ENCODE measurements at places on chromosomes 7 and 10.

- peak; percentile 15 for DNase-seq
Measured at GRCh38 chr7:152383341-152384234, 52.2 kb downstream of the KMT2C start.

- no peak for DNase-seq
Measured at GRCh38 chr7:157488281-157488680, 151.5 kb downstream of the DNAJB6 start.

DNA sequence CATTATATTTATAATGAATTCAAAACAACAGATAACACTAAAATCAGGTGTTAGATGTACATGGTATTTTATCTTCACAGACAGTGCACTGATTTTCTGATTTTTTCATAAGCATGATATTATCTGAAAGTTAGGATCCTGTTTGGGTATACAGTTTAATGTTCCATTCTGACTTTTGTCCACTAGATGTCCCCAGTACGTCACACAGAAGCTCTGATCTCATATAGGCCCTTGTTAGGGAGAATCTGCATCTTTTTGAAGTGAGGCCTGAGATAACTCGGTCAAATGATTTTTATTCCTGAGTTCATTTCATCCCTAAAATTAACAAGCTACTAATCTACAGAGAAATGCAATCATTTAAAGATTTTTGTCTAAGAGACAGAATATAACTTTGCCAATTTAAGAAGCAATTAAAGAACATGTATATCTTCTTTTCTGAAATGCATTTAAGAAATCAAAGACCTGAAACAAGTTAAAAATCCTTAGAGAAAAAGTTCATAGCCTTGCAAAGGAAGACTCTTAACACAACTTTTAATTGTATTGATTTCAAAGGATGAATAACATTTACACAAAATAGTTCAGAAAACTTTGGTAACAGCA is 72.0 kb upstream of the TES start:
- DNase-seq, result no peak

- DNase-seq, result no peak
Measured at GRCh38 chr10:123549761-123550454, 116.2 kb upstream of the GPR26 start.

DNA sequence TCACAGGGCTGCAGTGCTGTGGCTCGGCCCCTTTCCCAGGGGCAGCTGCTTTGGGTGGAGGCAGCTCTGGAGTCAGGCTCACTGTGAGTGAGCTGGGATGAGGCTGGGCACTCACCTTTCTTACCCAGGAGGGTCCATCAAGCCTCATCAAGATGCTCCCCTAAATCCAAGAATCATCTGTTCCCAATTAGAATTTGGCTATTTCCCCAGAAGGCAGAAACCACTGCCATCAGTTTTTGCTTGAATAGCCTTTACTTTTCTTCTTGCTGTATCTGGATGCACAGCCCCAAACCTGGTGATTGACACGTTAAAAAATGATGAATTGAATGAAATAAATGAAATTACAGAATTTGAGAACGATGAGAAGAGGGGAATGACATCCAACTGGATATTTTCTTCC is 74.3 kb upstream of the LYZL1 start:
- DNase-seq, result no peak

GRCh38 chr10:84375011-84375410 is 46.6 kb downstream of the CCSER2 start:
- peak; percentile 8 for DNase-seq

DNA sequence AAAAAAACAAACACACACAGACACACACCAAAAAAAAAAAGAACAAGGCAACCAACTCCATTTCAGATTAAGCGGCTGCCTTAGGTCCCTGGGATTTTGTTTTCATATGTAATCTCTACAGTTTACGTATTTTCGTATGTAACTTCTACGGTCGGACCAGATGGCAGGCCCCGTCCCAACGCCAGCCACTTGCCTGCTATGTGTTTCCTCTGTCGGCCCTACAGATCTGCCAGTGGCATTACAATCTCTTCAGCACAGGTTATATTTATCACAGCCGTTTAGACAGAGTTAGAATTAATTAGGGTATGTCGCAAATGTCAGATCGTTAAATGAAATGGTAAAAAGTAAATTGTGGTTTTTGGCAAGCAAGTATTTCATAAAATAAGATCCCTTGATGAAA is 99.3 kb downstream of the DNAJB6 start:
- no peak for DNase-seq

- no peak for DNase-seq
Measured at GRCh38 chr10:85638797-85639196, 727.8 kb downstream of the GRID1 start.

DNA sequence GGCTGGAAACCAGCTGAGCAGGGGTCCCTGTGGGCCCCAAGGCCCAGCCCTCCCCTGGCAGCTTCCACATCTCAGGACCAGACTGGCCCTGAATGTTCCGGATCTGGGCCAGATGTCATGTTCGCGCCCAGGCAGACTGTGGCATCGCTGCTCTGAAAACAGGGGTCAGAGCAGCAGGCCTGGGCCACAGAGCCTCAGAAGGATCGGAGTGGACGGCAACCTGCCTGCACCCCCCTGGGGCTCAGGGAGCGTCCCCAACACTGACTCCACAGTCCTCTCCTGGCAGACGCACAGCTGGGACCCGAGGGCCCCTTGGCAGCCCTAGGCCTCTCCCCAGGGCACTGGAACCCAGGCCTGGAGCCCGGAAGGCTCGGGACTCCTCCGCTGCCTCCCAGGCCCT is 91.3 kb upstream of the DNAAF5 start:
- no peak for DNase-seq

DNA sequence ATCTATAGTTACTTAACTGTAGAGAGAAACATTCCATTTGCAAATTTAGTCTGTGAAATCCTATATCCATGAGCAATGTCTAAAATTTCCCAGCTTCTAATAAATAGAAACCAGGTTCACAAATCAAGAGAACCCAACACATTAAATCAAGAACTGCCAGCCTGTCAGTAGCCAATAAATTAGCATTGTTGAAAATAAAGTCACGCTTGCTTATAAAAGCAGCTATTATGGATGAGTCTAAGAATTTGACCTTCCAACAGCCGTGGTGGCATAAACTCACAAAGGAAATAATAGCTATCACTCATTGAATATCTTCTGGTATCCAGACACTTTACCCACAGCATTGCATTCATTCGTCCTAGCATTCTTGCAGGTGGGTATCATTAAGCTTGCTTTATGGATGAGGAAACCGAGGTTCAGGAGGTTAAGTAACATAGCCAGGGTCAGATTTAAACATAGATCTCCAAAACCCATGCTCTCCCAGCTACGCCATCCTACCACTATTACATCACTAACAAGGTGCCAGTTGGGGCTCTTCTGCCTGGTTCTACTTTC is 260.1 kb upstream of the YAE1 start:
- DNase-seq, result no peak

GRCh38 chr7:149150981-149151380 is 3.7 kb downstream of the ZNF398 start:
- DNase-seq, result no peak

- no peak for DNase-seq
Measured at GRCh38 chr7:7889791-7890568, 78.6 kb upstream of the GLCCI1 start.

- DNase-seq, result no peak
Measured at GRCh38 chr10:96556003-96556402, 30.8 kb downstream of the TM9SF3 start.

DNA sequence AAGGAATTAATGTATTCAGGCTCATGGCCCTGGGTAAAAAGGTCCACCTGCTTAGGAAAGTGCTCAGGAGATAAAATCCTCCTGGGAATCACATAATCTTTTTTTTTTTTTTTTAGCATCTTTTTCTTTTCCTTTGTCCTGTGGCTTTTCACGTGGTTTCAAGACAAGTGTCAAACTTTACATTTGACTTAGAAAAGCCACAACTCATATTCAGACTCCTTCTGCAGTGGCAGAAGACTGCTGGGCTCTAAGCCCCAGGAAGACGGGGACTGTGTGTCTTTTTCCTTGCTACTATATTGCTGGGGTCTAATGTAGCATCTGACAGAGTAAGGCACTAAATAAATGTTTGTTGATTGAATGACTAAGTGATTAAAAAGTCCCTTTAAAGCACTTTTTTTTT is 127.5 kb upstream of the ANKRD1 start:
- no peak for DNase-seq

DNA sequence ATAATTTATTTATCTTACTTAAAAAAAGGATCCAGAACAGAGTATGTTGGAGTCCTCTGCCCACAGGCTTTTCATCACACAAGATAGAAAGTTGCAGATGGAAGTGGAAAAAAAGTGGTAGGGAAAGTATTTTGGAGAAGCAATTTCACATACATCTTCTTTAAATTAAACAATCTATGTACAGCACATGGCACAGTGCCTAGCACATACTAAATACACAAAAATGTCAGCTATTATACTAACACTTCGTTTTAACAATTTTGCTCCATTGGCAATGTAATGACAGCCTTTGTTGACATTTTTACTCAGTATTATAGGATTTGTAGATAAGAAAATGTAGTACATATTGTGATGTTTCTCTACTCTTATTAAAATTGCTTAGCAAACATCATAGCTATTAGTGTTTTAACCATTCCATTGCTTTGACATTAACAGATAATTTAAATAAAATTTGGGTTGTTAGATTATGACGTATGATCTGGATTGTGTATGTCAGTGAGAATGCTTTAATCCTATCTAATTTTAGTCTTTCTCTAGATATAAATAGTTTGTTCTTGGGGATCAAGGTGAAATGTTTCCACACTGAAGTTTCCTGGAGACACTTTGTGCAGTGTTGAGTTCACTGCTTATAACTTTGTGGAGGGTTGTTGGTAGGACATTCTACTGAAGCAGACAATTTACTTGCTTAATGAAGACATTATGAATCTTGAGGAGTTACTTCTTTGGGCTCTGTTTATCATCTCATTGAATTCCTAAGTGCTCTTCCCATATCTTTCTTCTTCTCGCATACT is 202.8 kb upstream of the DKK1 start:
- no peak for DNase-seq

DNA sequence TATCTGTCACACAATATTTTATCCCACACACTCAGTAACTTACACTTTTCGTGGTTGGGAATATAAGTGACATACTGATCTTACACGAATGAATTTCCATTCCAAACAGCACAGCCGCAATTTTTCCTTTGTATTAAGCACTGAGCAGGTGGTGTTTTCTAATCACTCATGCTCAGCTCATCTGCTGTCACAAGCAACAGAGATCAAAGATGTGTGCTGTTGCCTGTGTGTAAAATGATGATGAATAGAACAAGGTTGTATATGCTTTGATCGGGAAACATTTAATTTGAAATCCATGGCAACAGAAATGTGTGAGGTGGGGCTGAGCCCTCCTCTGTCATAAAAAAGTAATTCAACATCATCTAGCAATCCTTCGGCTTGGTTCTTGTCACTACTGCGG is 927.7 kb upstream of the MBL2 start:
- no peak for DNase-seq

DNA sequence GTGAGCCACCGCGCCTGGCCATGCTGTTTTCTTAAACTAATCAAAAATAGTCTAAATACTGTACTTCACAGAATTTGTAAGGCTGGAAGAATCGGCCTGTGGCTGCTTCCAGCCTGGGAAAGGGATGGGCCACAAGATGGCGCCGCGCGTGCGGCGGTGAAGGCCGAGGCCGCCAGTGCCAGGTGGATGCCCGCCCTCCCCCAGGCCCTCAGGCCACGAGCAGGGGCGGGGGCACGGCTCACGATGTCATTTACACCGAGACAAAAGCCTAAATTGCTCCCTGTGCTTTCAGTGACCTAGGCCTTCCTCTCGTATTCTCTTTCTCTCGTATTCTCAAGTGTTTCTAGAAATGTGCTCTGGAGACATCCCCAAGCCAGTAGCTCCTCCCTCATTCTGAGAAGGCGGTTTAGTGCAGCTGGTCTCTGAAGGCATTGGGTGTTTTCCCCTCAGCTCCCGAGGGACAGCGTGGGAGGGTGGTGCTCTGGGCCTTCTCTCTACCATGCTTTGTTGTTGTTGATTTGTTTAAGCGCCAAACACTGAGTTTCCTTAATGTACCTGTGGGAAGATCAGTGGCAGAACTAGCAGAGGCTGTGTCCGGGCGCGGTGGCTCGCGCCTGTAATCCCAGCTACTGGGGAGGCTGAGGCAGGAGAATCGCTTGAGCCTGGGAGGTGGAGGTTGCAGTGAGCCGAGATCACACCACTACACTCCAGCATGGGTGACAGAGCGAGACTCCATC is 68.4 kb downstream of the CDC123 start:
- peak; percentile 89 for DNase-seq

DNA sequence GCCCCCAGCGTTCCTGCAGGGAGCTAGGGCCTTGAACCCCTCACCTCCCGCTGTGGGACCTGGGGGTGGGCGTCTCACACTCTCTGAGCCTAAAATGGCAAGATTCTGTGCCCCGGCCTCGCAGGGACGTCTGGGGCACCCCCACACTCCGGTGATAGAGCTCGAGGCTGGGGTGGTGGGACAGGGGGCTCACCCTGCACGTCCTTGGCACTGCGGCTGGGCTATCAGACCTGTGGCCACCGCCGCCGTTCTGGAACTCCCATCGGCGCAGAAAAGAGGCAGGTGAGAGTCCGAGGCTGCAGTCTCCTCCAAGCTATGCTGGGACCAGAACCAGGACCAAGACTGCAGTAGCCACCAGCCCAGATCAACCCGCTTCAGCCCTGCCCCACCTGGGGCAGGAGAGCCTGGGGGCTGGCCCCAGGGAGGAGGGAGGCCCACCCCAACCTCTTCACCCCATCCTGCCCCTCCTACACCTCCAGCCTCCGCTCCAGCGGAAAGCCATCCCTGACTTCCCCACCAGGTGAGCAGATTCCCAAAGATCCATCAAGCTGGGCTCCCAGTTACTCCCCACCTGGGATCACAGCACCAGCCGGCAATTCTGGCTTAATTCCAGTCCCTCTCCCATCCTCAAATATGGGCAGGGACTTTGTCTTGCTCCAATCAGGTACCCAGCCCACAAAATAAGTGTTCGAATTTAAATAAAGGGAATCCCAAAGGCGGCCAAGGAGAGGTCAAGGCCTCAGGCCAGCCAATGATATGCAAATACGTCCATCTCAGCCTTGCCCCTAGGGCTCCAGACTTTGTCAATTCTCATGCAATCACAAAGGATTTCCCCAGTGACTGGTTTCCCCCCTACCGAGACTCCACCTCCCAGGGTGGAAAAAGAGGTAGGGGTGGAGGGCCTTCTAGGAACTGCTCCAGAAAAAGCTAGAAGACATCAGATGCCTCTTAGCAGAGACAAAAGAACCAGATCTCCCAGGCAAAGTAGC is 16.4 kb downstream of the TNRC18 start:
- no peak for DNase-seq

GRCh38 chr7:148931470-148931869 is 47.4 kb upstream of the EZH2 start:
- no peak for DNase-seq

DNA sequence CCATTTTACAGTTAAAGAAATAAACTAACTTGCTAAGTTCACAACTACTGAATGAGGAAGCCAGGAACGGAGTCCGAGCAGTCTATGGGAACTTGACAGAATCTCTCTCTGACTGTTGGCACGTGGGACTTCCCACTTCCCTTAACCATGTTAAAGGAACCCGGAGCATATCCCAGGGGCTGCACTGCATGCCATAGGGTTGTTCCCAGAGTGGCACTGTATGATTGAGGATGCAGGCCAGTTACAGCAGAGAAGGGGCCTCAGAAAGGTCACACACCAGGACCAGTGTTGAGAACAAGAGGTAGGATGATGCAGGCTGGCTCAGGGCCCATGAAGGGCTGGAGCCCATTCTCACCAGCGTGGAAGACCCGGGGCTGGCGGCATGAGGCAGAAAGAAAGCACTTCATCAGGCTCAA is 201.8 kb downstream of the NSUN6 start:
- no peak for DNase-seq

- no peak for DNase-seq
Measured at GRCh38 chr7:1910827-1911226, 240.8 kb downstream of the ELFN1 start.

GRCh38 chr10:29479981-29480954 is 154.5 kb downstream of the SVIL start:
- no peak for DNase-seq
